Naive thymus-derived CD4-positive, alpha-beta T cell (primary cell): ENCODE measurements at places on chromosomes 13 and 19. TPM values are rescaled to one million over a fixed set of nuclear protein-coding genes. Genes with fewer than 3 reads are reported as not detected.

GRCh38 chr19:58555920-58556621 is 1.2 kb upstream of the CHMP2A start:
- H3K36me3 ChIP-seq = peaks cover 31% of the 10 kb centered on the region
- no peak overlapping the region for H3K4me3 ChIP-seq
- no peak for DNase-seq
- H3K27ac ChIP-seq = peak overlapping the region; percentile 97

GRCh38 chr13:113065406-113066141 is 40.0 kb upstream of the F7 start:
- no peak overlapping the region for H3K27ac ChIP-seq
- H3K4me3 ChIP-seq = no peak overlapping the region
- no peaks in the 10 kb centered on the region for H3K27me3 ChIP-seq
- no peak for DNase-seq
- no peaks in the 10 kb centered on the region for H3K4me1 ChIP-seq

GRCh38 chr13:51746802-51747201 is 57.2 kb downstream of the DHRS12 start:
- no peaks in the 10 kb centered on the region for H3K4me1 ChIP-seq
- no peaks in the 10 kb centered on the region for H3K27me3 ChIP-seq
- H3K36me3 ChIP-seq = peaks cover 29% of the 10 kb centered on the region
- no peak overlapping the region for H3K27ac ChIP-seq
- no peak for DNase-seq

DNA sequence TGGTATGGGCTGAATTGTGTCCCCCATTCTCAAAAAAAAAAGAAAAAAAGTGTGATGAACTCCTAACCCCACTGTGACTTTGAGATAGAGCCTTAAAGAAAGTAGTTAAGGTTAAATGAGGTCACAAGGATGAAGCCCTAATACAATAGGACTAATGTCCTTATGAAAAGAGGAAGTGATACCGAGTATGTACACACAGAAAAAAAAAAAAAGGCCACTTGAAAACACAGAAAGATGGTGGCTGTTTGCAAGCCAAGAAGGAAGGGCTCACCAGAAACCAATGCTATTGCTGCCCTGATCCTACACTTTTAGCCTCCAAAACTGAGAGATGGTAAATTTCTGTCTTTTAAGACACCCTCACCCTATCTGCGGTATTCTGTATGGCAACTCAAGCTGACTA is 955.6 kb downstream of the PCDH17 start:
- no peak overlapping the region for H3K4me3 ChIP-seq
- no peak overlapping the region for H3K27ac ChIP-seq
- no peaks in the 10 kb centered on the region for H3K4me1 ChIP-seq
- H3K27me3 ChIP-seq = no peaks in the 10 kb centered on the region

DNA sequence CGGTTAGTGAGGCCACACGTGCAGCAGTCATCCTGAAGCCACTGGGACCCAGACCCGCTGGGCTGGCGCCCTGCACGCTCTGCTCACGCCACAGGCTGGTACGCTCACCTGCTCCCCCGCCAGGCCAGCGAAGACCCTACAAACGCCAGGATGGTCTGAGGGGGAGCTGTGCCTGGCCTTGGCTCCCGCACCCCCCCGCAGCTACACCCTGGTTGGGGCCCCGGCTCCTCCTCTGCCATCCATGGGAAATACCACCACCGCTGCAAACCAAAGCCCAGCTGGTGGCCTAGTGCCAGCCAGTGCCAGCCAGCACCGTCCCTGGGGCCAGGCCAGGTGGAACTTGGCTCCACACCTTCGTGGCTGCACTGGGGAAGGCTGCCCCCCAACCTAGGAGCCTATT is 23.3 kb upstream of the CACTIN start:
- H3K4me3 ChIP-seq = no peak overlapping the region
- H3K27me3 ChIP-seq = no peaks in the 10 kb centered on the region
- no peak for DNase-seq
- peaks cover 67% of the 10 kb centered on the region for H3K36me3 ChIP-seq

LYPD3 gene
- 6.5 TPM for polyA plus RNA-seq

GRCh38 chr13:97630725-97631124 is 196.8 kb downstream of the RAP2A start:
- H3K4me3 ChIP-seq = no peak overlapping the region
- no peak for DNase-seq
- no peaks in the 10 kb centered on the region for H3K36me3 ChIP-seq
- no peaks in the 10 kb centered on the region for H3K4me1 ChIP-seq
- H3K27ac ChIP-seq = no peak overlapping the region
- no peaks in the 10 kb centered on the region for H3K27me3 ChIP-seq

- no peaks in the 10 kb centered on the region for H3K4me1 ChIP-seq
- H3K27me3 ChIP-seq = no peaks in the 10 kb centered on the region
- no peak for DNase-seq
- H3K4me3 ChIP-seq = no peak overlapping the region
- H3K36me3 ChIP-seq = no peaks in the 10 kb centered on the region
- H3K27ac ChIP-seq = no peak overlapping the region
Observed at GRCh38 chr13:72700509-72700908, 26.9 kb downstream of the MZT1 start.

B9D2 gene
- polyA plus RNA-seq = 20.5 TPM

GRCh38 chr13:30157616-30157993 is 149.7 kb downstream of the KATNAL1 start:
- H3K36me3 ChIP-seq = no peaks in the 10 kb centered on the region
- H3K4me3 ChIP-seq = no peak overlapping the region
- no peak for DNase-seq
- no peaks in the 10 kb centered on the region for H3K27me3 ChIP-seq
- H3K27ac ChIP-seq = no peak overlapping the region

OR10H2 gene
- polyA plus RNA-seq = not detected

GRCh38 chr13:25375727-25376358 is 4.1 kb downstream of the ATP8A2 start:
- H3K4me1 ChIP-seq = no peaks in the 10 kb centered on the region
- H3K27me3 ChIP-seq = peaks cover 3% of the 10 kb centered on the region
- no peak overlapping the region for H3K4me3 ChIP-seq
- H3K27ac ChIP-seq = no peak overlapping the region
- peak; percentile 45 for DNase-seq

- H3K4me3 ChIP-seq = no peak overlapping the region
- H3K36me3 ChIP-seq = no peaks in the 10 kb centered on the region
- DNase-seq = no peak
- no peaks in the 10 kb centered on the region for H3K4me1 ChIP-seq
Observed at GRCh38 chr13:80862456-80862855, 521.5 kb upstream of the SPRY2 start.

CPT1C gene
- polyA plus RNA-seq = 1.7 TPM

DNA sequence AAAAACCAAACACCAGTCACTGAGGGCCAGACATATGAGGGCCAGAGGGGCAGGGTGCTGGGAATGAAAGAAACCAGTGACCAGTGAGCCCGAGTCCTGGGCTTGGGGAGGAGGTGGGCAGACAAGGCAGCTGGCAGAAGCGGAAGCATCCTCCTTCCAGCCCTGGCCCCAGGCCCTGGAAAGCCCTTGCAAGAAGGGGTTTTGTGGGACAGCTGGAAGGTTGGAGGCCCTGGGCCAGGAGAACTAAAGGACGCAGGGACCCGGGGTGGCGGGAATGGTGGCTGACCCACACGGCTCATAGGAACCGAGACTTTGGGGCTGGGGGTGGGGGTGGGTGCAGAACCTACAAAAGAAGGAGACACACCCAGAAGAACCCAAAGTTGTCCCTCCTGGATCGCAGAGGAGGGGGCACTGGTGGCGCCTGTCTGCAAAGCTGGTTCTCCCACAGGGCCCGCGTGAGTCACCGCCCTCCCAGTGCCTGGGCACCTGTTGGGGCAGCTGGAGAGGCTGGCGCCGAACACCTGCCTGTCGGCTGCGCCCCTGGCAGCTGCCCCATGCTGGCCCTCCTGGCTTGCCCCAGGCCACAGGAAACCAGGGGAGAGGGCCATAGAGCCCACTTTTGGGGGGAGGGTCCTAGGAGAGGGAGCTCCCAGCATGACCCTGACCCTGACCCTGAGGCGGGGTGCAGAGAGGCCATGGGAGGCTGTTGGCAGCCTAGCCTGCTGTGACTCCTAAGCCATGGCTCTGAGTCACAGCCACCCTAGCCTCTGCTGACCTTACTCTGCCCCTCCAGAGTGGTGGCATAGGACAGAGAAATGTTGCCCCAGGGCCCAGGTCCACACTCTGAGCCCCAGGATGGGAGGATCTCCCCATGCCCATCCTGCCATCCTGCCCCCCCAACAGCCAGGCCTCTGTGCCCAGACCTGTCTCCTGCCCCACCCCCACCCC is 802 bp downstream of the DMPK start:
- peaks cover 2% of the 10 kb centered on the region for H3K36me3 ChIP-seq
- H3K4me1 ChIP-seq = peaks cover 7% of the 10 kb centered on the region
- no peak for DNase-seq
- no peaks in the 10 kb centered on the region for H3K27me3 ChIP-seq
- no peak overlapping the region for H3K27ac ChIP-seq
- H3K4me3 ChIP-seq = no peak overlapping the region

ZNF296 gene
- polyA plus RNA-seq = 1.1 TPM

CCDC194 gene
- not detected for polyA plus RNA-seq

CRX gene
- polyA plus RNA-seq = not detected

DNA sequence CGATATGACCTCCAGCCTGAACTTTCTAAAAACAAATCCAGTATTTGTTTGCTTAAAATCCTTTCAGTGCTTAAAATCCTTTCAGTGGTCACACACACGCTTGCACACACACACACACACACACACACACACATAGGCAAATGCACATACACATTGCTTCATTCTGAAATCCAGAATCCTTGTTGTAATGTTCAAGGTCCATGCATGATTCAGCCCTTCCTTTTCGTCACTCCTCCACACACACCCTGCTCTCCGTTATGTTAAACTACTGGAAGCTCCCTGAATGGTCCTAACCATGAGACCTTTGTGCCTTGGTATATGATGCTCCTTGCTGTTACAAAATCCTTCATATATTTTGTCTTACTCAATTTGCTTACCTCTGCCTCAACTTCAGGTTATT is 44.9 kb downstream of the SERTM1 start:
- H3K4me3 ChIP-seq = no peak overlapping the region
- H3K36me3 ChIP-seq = no peaks in the 10 kb centered on the region
- no peaks in the 10 kb centered on the region for H3K4me1 ChIP-seq
- H3K27ac ChIP-seq = no peak overlapping the region

- peak; percentile 35 for DNase-seq
- H3K27me3 ChIP-seq = peaks cover 23% of the 10 kb centered on the region
- H3K27ac ChIP-seq = no peak overlapping the region
- H3K4me3 ChIP-seq = no peak overlapping the region
- H3K4me1 ChIP-seq = peaks cover 20% of the 10 kb centered on the region
Observed at GRCh38 chr19:41911889-41912731, 16.1 kb downstream of the ERFL start.

DNA sequence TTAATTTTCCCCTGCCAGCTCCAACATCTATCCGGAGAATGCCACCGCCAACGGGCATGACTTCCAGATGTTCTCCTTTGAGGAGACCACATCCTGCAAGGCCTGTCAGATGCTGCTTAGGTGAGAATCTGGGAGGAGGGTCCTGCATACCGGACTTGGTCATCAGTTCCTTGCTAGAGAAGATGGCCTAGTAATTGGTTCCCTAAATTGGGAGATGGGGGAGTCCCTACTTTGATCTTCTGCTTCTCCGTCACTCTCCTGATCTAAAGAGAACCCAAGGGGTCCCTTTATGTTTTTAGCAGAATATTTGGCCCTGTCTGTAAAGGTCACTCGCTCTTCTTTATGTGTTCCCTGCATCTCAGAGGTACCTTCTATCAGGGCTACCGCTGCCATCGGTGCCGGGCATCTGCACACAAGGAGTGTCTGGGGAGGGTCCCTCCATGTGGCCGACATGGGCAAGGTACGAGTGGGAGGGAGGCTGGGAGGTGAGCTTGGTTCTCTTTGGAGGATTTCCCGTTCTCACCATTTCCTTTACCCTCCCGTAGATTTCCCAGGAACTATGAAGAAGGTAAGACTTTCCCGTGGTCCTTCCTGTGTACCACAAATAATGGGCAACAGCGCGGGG is 54.1 kb upstream of the ADGRE1 start:
- no peak for DNase-seq
- H3K4me3 ChIP-seq = no peak overlapping the region
- H3K4me1 ChIP-seq = no peaks in the 10 kb centered on the region
- peaks cover 88% of the 10 kb centered on the region for H3K36me3 ChIP-seq
- no peak overlapping the region for H3K27ac ChIP-seq
- no peaks in the 10 kb centered on the region for H3K27me3 ChIP-seq

CABP5 gene
- polyA plus RNA-seq = not detected

DNA sequence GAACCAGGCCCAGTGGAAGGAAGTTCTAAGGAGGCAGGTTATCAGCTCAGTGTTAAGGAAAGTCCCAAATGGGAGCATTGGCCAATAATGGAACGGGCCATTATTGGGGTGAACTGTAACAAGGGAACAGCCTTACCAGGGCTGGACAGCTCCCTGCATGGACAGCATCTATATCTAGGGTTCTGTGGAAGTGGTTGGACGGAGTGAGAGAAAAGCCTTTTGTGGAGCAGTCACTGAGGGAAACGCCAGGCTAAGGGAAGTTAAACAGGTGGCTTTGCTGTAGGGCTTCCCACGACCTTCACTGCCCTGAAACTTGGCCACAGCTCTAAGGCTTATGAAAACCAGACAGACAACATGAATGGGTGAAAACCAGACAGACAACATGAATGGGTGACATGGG is 17.0 kb downstream of the POU2F2 start:
- DNase-seq = no peak
- no peaks in the 10 kb centered on the region for H3K27me3 ChIP-seq
- peaks cover 7% of the 10 kb centered on the region for H3K36me3 ChIP-seq
- H3K4me1 ChIP-seq = no peaks in the 10 kb centered on the region
- no peak overlapping the region for H3K4me3 ChIP-seq
- H3K27ac ChIP-seq = peak overlapping the region; percentile 19

DNA sequence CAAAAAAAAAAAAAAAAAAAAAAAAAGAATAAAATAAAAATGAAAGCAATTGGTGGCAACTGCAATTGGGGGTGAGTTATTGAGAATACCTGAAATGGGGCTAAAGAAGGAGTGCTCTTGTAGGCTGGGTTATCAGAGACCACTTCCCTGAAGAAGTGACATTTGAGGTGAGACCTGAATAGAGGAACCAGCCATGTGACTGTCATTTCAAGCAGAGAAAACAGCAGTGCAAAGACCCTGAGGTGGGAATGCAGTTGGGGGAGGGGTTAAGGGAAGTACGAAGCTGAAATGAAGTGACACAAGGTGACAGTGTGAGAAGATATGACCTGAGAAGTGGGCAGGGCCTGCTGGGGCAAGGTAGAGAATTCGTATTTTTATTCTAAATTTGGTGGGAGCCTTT is 4.3 kb upstream of the PALM3 start:
- H3K27me3 ChIP-seq = no peaks in the 10 kb centered on the region
- H3K36me3 ChIP-seq = no peaks in the 10 kb centered on the region

GRCh38 chr19:51944798-51945552 is 17.7 kb downstream of the ZNF613 start:
- H3K27me3 ChIP-seq = no peaks in the 10 kb centered on the region
- DNase-seq = no peak
- no peak overlapping the region for H3K27ac ChIP-seq
- H3K4me1 ChIP-seq = no peaks in the 10 kb centered on the region
- peaks cover 42% of the 10 kb centered on the region for H3K36me3 ChIP-seq
- H3K4me3 ChIP-seq = peak overlapping the region; percentile 17

ZIC2 gene
- not detected for polyA plus RNA-seq

NDFIP2 gene
- polyA plus RNA-seq = 7.4 TPM

DNA sequence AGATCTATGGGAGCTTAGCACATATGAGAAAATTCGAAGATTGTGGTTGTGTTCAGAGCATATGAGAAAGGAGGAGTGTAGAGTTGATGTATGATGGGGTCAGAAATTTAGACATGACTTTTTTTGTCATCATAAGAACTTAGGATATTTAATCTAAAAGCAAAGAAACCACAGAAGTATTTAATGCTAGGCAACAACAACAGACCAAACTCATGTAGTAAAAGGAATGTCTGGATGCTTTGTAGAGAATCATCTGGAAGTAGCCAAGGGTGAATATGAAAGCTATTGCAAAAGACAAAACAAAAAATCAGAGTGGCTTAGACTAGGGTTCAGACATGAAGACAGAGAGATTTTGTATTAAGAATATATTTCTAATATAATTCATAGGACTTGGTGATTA is 190.3 kb downstream of the SLITRK1 start:
- no peaks in the 10 kb centered on the region for H3K4me1 ChIP-seq
- H3K4me3 ChIP-seq = no peak overlapping the region
- no peaks in the 10 kb centered on the region for H3K27me3 ChIP-seq
- no peak overlapping the region for H3K27ac ChIP-seq
